HFFc6 (cell line): ENCODE measurements at places on chromosomes 12 and 14.

DNA sequence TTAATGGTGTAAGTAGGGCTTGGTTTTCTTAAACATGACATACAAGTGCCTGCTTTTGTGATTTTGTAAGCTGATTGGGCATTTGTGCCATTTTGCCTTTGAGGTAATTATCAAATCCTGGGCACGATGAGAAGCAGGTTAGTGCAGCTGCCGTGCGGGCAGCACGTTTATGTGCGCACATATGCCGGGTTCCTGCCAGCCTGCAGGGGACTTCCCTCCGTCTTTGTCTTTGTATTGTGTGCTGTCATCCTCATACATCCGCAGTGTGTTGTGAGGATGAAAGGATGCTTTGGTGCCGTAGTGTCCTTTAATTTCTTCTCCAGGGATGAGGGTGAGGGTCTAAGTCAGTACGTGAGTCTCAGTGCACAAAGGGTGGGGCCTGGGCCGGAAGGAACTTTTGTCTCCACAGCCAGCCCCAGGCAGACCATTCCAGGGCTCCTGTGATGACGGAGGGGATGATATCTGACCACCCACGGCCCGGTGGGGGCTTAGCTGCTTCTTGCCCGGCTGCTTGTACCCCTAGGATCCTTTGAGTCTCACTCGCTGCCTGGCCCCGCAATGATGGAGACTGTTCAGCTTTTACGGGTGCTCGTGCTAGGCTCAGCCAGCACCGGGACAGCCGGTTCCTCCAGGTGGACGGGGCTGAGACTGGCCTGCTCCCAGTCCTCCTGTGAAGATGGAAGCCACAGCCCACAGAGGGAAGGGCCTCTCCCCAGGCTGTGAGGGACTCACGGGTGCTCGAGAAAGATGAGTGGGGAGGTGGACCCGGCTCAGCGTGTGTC is 54.6 kb downstream of the ADGRD1 start:
- DNase-seq = no peak

GRCh38 chr12:46214668-46215436 is 54.0 kb downstream of the SLC38A1 start:
- no peak for DNase-seq

DNA sequence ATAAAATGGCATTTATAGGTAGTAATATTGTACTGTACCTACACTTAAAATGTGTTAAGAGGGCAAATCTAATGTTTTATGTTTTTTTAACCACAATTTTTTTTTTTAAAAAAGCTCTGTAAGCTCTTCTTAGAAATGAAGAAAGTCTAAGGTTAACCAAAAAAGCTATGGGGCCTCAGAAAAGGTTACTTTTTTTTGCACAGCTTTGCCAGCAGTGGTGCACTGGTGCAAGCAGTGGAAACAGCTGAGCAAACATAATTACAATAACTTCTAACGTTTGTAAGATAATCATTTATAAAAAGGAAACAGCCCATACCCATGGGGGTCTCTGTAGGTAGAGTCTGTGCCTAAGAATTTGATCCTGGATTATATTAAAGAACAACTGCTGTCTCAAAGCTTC is 85.1 kb upstream of the NID2 start:
- no peak for DNase-seq

- DNase-seq = no peak
Observed at GRCh38 chr14:104302794-104303405, 164.5 kb downstream of the KIF26A start.

DNA sequence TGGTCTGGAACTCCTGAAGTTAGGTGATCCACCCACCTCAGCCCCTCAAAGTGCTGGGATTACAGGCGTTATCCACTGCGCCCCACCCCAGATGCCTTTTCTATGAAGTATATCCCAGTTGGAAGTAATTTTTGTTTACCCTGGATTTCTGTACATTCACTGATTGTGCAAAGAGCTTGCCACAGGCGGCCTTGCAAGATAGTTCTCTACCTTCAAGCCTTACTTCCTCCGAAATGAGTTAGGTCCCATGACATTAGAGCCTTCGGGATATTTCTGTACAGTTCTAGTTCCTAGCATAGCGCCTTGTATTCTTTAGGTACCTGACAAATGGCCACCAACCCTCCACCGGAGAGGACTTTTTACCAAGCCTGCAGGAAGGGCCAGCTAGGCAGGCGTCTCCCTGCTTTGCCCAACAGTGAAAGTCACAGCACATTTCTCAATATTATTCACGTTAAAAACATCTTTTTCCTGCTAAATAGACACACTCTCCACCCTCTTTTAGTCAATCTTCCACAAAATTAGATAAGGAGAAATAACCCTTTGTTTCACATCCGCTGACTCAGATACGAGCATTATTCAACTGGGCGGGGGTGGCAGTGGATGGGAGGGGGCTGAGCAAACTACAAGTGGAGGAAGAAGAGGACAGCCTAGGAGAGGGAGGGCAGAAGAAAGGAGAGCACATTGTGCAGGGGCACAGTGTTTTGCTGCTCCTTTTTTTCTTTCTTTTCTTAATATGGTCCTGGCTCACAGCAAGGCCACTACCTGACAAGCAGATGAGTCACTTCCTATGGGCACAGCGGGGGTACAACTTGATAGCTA is 40.0 kb upstream of the CAPRIN2 start:
- peak; percentile 68 for DNase-seq

GRCh38 chr12:11725686-11726085 is 76.2 kb downstream of the ETV6 start:
- no peak for DNase-seq
